Right ventricle myocardium superior (tissue), 1 donor: ENCODE measurements at places on chromosomes 4 and X. TPM values are rescaled to one million over a fixed set of nuclear protein-coding genes. Genes with fewer than 3 reads are reported as not detected.

- DNase-seq: no peak
Observed at GRCh38 chrX:31796624-31797023, 724.8 kb upstream of the FTHL17 start.

- DNase-seq: no peak
Observed at GRCh38 chr4:38174801-38175200, 214.6 kb downstream of the PTTG2 start.

DNA sequence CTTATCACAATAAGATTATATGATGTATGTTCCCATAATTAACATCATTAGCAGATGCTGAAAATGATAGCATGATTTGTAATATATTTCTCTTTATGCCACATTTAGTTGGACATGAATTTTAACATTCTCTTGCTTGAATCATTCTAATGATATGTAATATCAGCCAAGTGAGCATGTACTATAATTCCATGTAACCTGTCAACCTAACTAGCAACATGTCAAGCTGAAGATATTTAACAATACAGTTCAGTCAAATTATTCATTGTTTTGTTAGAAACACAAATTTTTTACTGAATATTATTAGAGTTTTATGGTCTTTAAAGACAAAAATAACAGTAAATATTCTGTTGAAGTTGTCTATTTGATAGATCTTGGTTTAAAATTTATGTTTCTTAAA, 920.4 kb upstream of the PCDH10 start:
- DNase-seq: no peak

Gene HS3ST1
- 1.2 TPM for total RNA-seq

Gene ODAM
- not detected for total RNA-seq
